ENCODE measurements at places on chromosomes 6 and 20.

- H3K27ac ChIP-seq = no peak overlapping the region
- H3K4me3 ChIP-seq = no peak overlapping the region
- no peak for DNase-seq
- no peaks in the 10 kb centered on the region for H3K4me1 ChIP-seq
Measured at GRCh38 chr6:147551976-147552375, 43.5 kb downstream of the SAMD5 start.

DNA sequence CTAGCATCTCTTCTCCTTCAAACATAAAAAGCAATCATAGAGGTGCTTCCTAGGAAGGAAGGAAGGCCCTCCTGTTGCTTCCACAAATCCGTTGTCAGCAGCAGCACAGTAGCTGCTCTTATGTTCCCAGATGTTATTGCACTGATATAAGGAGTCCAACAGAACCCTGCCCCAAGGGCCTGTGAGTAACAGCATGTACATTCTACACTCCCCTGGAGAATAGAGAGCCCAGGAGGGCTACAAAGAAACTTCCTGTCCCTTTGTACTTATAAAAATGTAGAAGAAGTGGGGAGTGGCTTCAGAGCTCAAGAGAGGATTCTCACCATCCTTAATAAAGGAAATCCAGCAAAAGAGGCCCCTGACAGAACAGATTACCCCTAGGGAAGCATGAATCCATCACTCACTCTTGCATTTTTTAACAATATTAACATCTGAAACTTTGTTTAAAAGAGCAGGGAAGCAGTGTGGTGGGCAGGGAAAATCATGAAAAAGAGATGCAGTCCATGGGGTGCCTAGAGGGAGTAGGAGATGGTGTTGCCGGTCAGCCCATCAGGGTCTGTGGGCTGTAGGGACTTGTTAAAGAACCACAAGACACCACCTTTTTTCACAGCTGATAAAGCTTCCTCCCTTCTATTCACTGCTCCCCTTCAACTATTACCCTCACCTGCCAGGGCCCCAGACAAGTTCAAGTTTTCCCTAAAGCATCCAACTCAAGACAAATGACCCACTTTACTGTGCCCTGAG, 104.5 kb upstream of the ADGRF1 start:
- no peaks in the 10 kb centered on the region for H3K36me3 ChIP-seq
- H3K27ac ChIP-seq = no peak overlapping the region
- DNase-seq = no peak
- no peaks in the 10 kb centered on the region for H3K27me3 ChIP-seq

DNA sequence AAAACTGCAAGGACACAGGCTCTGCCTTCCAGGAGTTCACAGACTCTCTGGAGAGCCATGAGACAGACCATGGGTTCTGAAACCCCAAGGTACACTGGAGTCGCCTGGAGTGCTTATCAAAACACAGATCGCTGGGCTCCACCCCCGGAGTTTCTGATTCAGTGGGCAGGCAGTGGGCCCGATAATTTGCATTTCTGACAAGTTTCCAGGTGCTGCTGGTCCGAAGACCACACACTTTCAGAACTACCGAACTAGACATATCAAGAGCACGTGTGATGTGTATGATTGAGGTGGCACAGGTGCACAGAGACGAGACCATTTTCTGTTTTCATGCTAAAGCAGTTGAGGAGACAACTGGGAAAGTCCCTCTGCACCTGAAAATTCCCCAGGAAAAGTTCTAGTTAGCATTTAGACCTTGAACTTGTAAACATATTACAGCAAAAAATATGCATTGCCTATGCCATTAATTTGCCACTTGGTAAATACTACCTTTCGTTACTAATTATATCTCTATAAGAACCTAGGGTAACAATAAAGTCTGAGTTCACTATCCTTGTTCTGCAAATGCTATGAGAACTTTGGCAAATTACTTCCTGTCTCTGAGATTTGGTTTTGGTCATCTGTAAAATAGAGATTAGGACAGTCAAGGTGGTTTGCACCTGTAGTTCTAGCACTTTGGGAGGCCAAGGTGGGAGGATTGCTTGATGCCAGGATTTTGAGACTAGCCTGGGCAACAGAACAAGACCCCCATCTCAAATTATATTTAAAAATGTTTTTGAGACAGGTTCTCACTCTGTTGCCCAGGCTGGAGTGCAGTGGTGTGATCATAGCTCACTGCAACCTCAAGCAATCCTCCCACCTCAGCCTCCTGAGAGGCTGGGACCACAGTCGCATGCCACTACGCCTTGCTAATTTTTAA, 14.3 kb upstream of the PIM1 start:
- no peaks in the 10 kb centered on the region for H3K36me3 ChIP-seq
- H3K27ac ChIP-seq = peak overlapping the region; percentile 47
- H3K27me3 ChIP-seq = no peaks in the 10 kb centered on the region
- H3K4me1 ChIP-seq = peaks cover 14% of the 10 kb centered on the region
- H3K4me3 ChIP-seq = no peak overlapping the region
- DNase-seq = no peak

- H3K4me3 ChIP-seq = no peak overlapping the region
- no peaks in the 10 kb centered on the region for H3K36me3 ChIP-seq
- no peak for DNase-seq
- H3K27me3 ChIP-seq = no peaks in the 10 kb centered on the region
- H3K4me1 ChIP-seq = no peaks in the 10 kb centered on the region
Measured at GRCh38 chr6:106692112-106692818, 62.9 kb downstream of the QRSL1 start.

- no peak overlapping the region for H3K27ac ChIP-seq
- H3K36me3 ChIP-seq = peaks cover 30% of the 10 kb centered on the region
- peaks cover 19% of the 10 kb centered on the region for H3K4me1 ChIP-seq
- no peaks in the 10 kb centered on the region for H3K27me3 ChIP-seq
- no peak overlapping the region for H3K4me3 ChIP-seq
Measured at GRCh38 chr20:62388839-62389600, 2.1 kb downstream of the RPS21 start.

DNA sequence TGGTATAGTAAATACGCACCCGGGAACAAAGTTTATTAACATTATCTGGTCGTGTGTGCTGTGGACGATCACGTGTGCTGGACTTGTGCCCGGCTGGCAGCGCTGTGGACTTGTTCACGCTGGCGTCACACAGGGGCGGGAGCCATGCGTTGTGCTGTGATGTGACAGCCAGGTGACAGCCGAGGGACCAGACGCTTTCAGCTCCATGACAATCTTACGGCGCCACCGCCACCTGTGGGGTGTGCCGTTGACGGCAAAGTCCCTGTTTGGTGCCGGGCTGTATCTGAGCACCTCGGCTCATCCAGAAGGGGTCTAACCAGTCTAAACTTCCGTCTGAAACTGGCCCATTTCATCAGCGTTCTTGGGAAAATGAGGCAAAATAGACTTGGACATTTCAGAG, 25.2 kb downstream of the DLL1 start:
- no peaks in the 10 kb centered on the region for H3K4me1 ChIP-seq
- H3K27me3 ChIP-seq = no peaks in the 10 kb centered on the region
- DNase-seq = no peak
- no peaks in the 10 kb centered on the region for H3K36me3 ChIP-seq
- H3K4me3 ChIP-seq = no peak overlapping the region

GRCh38 chr6:37602801-37603200, 94.9 kb downstream of the MDGA1 start:
- no peaks in the 10 kb centered on the region for H3K4me1 ChIP-seq
- H3K4me3 ChIP-seq = no peak overlapping the region
- H3K27ac ChIP-seq = no peak overlapping the region
- no peaks in the 10 kb centered on the region for H3K36me3 ChIP-seq
- no peak for DNase-seq

GRCh38 chr6:28269492-28269891, 2.5 kb downstream of the ZSCAN26 start:
- H3K4me3 ChIP-seq = no peak overlapping the region
- H3K27ac ChIP-seq = no peak overlapping the region
- no peak for DNase-seq
- peaks cover 25% of the 10 kb centered on the region for H3K36me3 ChIP-seq
- peaks cover 10% of the 10 kb centered on the region for H3K4me1 ChIP-seq

GRCh38 chr6:156826290-156826955, 49.2 kb downstream of the ARID1B start:
- peaks cover 24% of the 10 kb centered on the region for H3K4me1 ChIP-seq
- no peak overlapping the region for H3K4me3 ChIP-seq
- DNase-seq = no peak
- no peaks in the 10 kb centered on the region for H3K36me3 ChIP-seq
- no peak overlapping the region for H3K27ac ChIP-seq

- no peaks in the 10 kb centered on the region for H3K4me1 ChIP-seq
- no peak overlapping the region for H3K4me3 ChIP-seq
- DNase-seq = no peak
- H3K27me3 ChIP-seq = no peaks in the 10 kb centered on the region
- H3K27ac ChIP-seq = no peak overlapping the region
Measured at GRCh38 chr6:17820055-17820454, 113.3 kb upstream of the NUP153 start.

- no peak overlapping the region for H3K4me3 ChIP-seq
- no peaks in the 10 kb centered on the region for H3K27me3 ChIP-seq
- DNase-seq = no peak
- no peaks in the 10 kb centered on the region for H3K4me1 ChIP-seq
- no peaks in the 10 kb centered on the region for H3K36me3 ChIP-seq
Measured at GRCh38 chr6:40116832-40117231, 182.6 kb upstream of the MOCS1 start.

- DNase-seq = no peak
- no peak overlapping the region for H3K27ac ChIP-seq
- H3K36me3 ChIP-seq = no peaks in the 10 kb centered on the region
Measured at GRCh38 chr6:134058622-134059366, 6.4 kb upstream of the SLC2A12 start.

DNA sequence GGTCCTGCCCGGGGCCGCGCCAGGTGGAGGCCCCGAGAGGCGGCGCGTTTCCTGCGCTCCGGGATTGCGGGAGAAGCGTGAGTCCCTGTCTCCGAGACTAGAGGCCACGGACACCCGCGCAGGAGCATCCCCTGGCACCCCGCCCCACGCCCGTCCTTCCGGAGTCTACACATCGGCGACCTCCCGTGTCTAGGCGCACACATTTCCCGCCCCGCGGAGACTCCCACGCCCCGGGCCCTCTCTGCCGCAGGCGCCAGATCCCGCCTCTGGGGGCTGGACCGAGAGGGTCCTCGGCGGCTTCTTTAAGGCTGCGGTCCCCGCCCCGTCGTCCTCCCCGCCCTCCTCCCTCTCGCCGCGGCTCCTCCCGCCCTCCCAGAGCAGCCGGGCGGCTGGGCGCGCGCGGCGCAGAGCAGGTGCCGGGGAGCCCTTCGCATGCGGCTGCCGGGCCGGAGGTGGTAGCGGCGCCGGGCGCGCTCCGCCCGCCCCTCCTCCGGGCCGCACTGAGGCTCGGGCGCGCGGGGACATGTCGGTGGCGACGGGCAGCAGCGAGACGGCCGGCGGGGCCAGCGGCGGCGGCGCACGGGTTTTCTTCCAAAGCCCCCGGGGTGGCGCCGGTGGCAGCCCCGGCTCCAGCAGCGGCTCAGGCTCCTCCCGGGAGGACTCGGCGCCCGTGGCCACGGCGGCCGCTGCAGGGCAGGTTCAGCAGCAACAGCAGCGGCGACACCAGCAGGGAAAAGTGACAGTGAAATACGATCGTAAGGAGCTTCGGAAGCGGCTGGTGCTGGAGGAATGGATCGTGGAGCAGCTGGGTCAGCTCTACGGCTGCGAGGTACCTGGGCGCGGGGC, at the start of gene PPP1R14C:
TSS of gene PPP1R14C (plus strand) at position 375 of the 846 bp plus-strand sequence. CDS start at position 524, 149 bp downstream.
- no peaks in the 10 kb centered on the region for H3K36me3 ChIP-seq
- no peak for DNase-seq
- H3K4me1 ChIP-seq = peaks cover 8% of the 10 kb centered on the region
- peaks cover 20% of the 10 kb centered on the region for H3K27me3 ChIP-seq
- H3K27ac ChIP-seq = no peak within 1 kb of the TSS
- no peak within 1 kb of the TSS for H3K4me3 ChIP-seq

DNA sequence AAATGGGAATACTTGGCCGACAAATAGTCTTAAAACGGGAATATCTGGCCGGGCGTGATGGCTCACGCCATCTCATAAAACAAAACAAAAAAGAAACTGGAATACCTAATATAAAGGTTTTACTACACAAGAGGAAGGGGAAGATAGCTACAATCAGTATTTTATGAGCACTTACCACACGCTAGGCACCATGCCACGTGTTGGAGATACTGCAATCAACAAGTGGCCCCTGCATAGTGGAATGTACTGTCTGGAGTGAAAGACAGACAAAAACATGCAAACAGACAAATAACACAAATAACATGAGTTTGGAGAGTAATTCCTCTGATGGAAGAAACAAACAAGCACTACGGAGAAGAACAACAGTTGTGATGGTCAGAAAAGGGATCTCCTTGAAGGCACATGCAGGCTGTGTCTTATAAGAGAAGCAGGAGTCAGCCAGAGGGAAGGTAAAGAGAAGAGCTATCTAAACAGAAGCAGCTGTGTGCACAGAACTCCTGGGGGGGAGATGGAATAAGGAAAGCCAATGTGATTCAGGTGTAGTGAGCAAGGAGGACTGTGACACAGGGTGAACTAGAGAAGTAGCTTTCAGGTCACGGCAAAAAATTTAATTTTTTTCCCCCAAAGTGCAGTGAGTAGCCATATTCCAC, 39.1 kb upstream of the AKIRIN2 start:
- peaks cover 11% of the 10 kb centered on the region for H3K4me1 ChIP-seq
- H3K36me3 ChIP-seq = no peaks in the 10 kb centered on the region
- H3K27me3 ChIP-seq = no peaks in the 10 kb centered on the region
- H3K4me3 ChIP-seq = no peak overlapping the region
- no peak overlapping the region for H3K27ac ChIP-seq

DNA sequence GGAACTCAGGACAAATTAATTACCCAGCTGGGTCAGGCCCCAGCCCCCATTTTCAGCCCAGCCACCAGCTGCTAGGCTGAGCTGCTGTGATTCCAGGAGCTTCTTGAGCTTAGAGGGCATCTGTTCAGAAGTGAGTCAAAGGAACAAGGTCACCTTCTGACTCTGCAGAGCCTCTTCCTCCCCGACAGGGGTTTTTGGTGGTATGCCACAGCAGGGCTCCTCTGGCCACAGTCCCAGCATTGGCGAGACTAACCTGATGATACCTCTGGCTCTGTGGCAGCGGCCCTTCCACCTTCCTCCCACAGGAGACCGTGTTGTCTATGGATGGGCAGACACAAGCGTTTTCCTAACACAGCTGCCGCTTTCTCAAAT, 39.7 kb downstream of the ZC3H12D start:
- peaks cover 7% of the 10 kb centered on the region for H3K36me3 ChIP-seq
- no peak for DNase-seq
- H3K4me1 ChIP-seq = no peaks in the 10 kb centered on the region
- no peak overlapping the region for H3K27ac ChIP-seq

DNA sequence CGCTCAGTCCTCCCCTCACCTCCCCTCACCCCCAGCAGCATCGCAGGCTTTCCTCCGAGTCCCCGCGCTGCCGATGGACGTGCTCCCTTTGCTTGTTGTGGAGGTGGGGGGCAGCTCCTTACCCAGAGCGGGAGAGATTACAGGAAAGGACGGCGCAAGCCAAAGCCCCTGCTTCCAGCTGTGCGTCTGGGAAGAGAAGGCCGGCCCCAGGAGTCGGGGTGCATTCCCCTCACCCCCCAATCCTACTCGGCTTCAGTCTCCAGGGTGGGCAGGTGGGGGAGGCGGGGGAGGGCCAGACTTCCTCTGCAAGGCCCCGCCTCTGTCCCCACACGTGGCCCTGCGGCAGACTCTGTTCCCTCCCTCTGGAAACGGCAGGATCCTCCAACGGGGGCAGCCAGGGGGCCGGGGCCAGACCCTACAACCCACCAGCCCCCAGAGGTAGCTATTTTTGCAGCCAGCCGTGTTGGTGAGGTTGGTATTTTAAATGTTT, 43.6 kb downstream of the NTSR1 start:
- H3K36me3 ChIP-seq = no peaks in the 10 kb centered on the region
- H3K27ac ChIP-seq = no peak overlapping the region
- no peaks in the 10 kb centered on the region for H3K27me3 ChIP-seq

GRCh38 chr6:129678463-129678862, 31.5 kb downstream of the ARHGAP18 start:
- no peaks in the 10 kb centered on the region for H3K36me3 ChIP-seq
- no peak overlapping the region for H3K4me3 ChIP-seq
- H3K27ac ChIP-seq = no peak overlapping the region
- no peaks in the 10 kb centered on the region for H3K27me3 ChIP-seq
- H3K4me1 ChIP-seq = peaks cover 1% of the 10 kb centered on the region
- no peak for DNase-seq
